ENCODE measurements at places on chromosomes 1 and 21. TPM values are rescaled to one million over a fixed set of nuclear protein-coding genes. Genes with fewer than 3 reads are reported as not detected.
A peak's percentile ranks its signal among the peaks of the same experiment; 100 is the strongest.

Gene OLFM3
- not detected for total RNA-seq

Gene SGIP1
- 25.6 TPM for total RNA-seq

- DNase-seq: peak; percentile 37
Observed at GRCh38 chr1:64598100-64598571, 128.2 kb downstream of the CACHD1 start.

DNA sequence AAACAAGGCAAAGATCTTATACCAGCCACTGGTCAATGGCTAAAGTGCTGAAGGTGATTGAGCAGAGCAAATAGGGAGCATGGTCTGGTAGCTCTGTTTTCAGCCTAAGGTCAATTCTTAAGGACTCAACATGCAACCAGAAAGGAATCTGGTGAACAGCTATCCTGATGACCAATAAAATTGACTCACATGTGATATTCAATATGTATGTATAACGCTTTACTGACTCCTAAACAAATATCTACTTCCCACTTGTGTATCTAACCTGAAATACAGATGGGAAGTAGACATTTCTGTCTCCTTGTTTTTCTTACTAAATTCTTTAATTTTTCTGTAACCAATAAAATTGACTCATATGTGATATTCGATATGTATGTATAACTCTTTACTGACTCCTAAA, 24.9 kb upstream of the CTH start:
- no peak for DNase-seq

- DNase-seq: no peak
Observed at GRCh38 chr1:244210884-244211558, 159.9 kb downstream of the ZBTB18 start.
